Stimulated activated CD4-positive, alpha-beta T cell treated with anti-CD3 and anti-CD28 coated beads, Interleukin-2, amount 100 ng/mL, for 4 hours (primary cell): ENCODE measurements at places on chromosomes 2 and 18.

GRCh38 chr2:3099860-3100234 is 277.8 kb downstream of the EIPR1 start:
- DNase-seq: no peak

DNA sequence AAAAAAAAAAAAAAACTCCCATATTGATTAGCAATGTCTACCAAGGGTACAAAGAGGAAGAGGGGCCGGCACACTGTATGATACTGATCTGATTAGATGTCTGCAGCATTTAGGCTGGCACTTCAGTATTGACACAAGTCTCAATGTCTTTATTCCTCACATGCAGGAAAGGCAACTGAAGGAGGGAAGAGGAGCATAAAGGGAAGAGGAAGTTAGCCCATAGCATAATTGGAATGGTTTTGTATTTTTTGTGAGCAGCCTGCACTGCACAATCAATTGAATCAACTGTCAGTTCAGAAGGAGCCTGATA is 79.0 kb downstream of the DNER start:
- DNase-seq: no peak

DNA sequence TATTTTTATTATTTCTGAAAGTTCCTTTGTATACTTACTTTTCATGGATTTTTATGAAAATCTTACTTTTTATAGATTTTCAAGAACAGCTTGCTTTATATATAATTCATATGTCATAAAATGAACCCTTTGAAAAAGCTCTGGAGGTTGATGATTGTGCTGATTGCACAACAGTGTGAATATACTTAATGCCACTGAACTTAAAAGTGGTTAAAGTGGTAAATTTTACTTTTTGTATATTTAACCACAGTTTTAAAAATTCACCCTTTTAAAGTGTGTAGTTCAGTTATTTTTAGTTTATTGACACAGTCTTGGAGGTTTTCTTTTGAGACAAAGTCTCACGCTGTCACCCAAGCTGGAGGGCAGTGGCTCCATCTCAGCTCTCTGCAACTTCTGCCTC is 8.4 kb downstream of the SANBR start:
- DNase-seq: no peak

GRCh38 chr2:196160946-196161345 is 10.4 kb downstream of the STK17B start:
- no peak for DNase-seq

DNA sequence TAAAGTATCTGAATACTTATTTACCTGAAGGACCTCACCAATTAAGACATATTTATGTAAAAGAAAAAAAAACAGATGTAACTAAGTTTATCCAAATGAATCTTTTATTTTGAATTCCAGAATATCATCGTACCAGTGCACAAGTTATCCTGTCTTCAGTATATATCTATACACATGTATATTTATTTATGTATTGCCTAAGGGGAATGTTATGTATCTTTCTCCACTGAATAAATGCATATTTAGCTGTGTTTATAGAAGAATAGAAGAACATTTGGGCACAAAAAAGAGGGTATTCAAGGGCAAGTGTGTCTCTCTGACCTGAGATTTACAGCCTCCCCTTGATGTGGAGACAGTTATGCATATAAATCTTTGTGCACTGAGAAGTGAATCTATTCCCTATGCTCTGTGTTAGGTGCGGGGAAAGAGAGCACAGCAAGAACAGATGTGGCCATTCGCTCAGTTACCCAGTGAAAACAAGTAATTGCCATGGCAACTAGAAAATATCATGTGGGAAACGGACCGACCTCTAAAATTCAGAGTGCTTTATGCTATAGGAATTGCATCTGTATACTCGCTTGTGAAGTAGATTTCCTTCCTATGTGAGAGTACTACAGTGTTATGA is 39.5 kb upstream of the ASXL3 start:
- no peak for DNase-seq

DNA sequence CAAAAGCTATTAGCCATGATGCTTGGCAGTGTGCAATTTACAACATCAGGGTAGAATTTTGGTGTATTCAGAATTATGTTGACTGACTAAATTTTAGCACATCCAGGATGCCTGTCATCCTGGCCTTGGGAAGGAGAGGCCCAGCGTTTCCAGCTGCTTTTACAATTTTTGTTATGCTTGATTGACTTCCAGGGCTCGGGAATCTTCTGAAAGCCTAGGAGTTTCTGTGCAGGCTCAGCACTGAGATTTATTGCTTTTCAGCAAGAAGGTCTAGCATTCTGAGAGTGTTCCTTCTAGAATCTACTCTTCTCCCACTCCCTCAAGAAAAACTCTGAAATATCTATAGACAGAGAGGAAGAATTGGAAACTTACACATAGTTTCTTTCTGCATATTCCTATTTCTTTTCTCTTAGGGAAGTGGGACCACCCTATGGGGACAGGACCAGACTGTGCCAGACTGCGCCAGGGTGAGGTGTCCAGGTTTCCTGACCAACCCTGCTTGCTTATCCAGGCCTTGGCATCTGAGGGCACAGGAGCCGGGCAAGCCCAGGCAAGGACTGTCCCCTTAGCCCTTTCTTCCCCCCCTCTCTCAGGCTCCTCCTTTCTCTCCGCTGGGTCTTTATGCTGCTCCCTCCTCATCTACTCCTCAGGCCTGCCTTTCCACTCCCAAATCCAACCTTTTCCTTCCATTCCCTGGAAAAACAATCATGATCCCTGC is 26.9 kb downstream of the MAIP1 start:
- no peak for DNase-seq

- no peak for DNase-seq
These were observed 210.4 kb downstream of the SOCS6 start for GRCh38 chr18:70499218-70499691.
